ENCODE measurements at places on chromosomes 6 and 20. TPM values are rescaled to one million over a fixed set of nuclear protein-coding genes. Genes with fewer than 3 reads are reported as not detected.
A peak's percentile ranks its signal among the peaks of the same experiment; 100 is the strongest.

SIRPB1 gene
- total RNA-seq = 15.6 TPM

SNPH gene
- 9.4 TPM for total RNA-seq

DNA sequence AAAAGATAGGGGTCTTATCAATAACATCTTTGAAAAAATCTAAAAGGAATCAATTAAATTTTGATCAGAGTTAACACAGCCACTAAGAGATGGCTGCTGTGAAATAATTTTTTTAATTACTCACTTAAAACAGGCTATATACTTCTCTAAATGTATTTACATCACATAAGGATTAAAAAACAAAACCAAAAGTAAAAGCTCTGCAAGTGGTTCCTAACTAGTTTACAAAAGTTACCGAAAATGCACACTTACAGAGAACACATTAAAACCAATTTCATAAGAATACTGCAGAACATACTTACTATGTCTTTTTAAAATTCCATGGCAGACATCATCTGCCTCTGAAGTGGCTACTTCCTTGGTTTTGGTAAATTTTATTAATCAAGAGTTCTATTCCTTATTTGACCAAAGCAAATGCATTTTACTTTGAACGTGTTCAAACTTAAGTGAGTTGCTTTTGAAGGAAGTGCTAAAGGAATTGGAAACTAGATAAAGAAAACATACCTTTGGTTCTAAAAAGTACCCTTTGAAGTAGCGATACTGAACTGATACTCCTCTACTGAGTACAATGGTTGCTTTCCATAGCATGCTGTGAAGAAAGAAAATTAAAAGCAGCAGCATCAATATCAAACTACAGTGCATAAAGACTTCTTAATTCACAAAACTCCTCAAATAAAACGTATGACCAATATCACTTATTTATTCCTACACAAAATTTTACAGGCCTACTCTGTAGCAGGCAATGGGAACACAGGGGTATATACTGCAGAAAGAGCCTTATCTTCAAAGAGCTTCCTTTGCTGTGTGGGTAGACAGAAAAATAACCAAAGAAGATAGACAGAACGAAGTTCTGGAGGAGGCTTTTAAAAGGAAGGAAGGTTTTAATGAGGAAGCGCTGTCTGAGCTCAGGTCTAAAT, 157.1 kb upstream of the SHLD1 start:
- DNase-seq = no peak

DNA sequence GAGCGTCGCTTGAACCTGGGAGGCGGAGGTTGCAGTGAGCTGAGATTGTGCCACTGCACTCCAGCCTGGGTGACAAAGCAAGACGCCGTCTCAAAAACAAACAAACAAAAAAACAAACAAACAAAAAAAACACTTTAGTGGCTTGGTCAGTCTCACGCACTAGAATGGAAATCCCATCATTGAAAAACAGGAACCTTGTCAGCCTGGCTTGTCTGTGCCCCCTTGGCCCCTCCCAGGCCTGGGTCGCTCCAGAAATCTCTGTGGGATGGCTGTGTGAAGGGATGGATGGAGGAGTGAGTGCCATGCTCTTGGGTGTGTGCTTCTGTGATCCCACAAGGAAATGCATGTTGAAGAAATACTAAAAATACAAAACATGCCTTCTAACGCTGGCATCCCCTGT, 20.9 kb upstream of the NAA20 start:
- DNase-seq = no peak

DNA sequence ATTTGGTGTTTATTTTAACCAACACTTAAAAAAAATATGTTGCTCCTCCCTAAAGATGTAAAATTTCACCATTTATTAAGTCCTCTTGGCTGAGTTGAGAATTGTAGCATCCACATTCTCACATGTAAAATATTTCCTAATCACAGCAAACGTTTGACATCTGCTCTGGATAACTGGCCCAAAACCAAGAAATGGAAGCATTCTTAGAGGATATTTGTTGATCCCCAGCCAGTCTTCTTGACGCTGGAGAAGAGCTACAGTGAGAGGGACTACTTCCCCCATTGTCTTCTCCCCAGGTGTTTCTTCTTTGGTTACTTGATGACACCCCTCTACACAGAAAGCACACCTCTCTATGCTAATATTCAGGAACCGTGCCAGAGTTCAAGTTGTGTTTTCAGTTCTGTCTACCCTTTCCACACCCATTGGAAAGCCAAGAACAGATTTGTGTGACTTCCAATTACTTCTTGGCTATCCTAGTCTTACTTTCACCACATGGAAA, 454.5 kb upstream of the JAG1 start:
- no peak for DNase-seq

DNA sequence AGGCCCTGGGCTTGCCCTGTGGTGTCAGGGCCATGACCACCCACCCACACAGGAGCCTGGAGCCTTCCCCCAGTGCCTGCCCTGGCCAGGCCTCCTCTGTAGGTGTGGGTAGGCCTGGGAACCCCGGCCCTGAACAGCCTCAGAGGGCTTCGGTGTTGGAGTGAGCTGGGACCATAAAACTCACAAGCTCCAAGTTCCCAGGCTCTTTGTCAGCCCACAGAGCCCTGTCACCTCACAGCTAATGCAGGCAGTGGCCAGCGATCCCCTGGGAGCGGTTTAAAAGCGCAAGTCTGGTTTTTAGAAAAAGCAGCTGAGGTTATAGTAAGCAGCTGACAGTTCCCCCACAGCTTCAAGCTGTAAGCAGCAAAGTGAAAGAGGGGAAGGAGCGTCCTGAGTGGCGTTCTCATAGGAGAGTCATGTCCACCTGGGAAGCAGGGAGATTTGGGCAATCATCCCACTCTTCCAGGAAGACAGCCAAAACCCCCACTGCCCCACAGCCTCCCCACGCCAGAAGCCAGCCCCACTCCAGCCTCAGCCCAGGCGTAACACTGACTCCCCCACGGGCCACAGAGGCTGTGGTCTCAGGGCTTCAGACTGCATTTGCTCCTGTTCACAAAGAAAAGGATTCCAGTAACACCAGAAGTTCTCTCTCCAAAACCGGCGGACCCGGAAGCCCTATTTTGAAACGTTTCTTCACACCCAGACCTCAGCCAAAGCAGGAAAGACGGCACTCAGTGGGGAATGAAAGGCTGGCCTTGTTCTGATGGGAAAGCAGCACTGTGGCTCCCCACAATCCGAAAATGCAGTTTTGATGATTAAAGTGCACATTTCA, 34.3 kb upstream of the FOXC1 start:
- peak; percentile 47 for DNase-seq

- no peak for DNase-seq
Measured at GRCh38 chr6:34149452-34149810, 3.5 kb upstream of the GRM4 start.

Measured in RPMI7951 (cell line).